CD14-positive monocyte (primary cell): ENCODE measurements at places on chromosomes 16 and 17.
A peak's percentile ranks its signal among the peaks of the same experiment; 100 is the strongest.

GRCh38 chr17:34313164-34313563 lies 6.1 kb upstream of the CCL8 start:
- DNase-seq: no peak

DNA sequence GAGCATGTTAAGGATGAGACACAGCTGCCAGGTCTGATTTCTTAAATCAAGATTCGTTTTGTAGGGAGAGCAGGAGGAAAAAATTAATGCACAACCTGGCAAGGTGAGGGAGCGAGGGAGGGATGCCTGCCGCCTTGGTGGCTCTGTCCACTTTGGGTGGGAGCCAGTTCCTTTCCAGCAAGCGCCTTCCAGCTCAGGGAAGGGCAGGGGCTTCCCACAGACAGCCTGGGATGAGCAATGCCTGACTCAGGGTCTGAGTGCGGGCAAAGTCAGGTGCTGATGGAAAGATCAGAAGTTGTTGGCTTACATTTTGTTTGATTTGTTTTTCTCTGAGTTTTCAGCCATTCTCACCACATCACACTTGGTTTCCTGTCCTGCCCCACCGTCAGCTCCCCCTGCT lies 220.7 kb downstream of the ENGASE start:
- DNase-seq: no peak

DNA sequence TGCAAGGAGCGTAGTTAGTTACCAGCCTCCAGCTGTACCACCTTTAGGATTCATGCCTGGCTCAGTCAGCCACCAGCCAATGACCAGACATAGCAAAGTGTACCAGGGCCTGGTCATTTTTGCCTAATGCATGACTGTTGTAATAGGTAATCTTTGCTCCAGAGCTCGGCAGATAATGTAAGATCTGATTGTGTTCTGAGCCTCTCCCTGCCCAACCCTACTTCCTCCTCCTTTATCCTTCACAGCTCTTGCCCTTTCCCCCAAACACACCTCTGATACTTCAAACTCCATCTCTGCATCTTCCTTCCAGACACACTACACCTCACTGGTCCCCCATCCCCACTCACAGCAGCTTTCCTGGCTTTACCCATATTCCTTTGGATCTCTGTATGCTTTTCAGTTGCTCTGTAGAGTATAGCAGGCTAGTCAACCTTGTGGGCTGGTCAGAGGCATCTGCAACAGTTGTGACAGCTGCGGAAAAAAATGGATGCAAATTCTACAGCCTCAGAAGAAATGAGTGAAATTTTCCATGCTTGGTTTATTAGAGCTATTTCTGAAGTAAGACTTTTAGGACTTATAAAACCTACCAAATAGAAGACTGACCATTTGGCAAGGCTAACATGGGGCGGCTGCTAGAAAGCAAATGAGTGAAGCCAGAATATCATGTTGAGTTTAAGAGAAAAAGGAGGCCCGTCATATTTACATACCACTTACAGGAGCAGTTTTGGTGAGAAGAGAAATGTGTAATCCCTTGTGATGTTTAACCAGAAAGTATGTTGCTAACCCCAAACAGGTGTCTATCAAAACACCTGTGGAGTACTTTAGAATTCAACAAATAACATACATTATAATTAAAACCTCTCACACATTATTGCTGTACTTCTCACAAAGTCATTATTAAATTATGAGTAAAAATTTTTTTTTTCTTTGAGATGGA lies 19.9 kb upstream of the C16orf87 start:
- DNase-seq: no peak

DNA sequence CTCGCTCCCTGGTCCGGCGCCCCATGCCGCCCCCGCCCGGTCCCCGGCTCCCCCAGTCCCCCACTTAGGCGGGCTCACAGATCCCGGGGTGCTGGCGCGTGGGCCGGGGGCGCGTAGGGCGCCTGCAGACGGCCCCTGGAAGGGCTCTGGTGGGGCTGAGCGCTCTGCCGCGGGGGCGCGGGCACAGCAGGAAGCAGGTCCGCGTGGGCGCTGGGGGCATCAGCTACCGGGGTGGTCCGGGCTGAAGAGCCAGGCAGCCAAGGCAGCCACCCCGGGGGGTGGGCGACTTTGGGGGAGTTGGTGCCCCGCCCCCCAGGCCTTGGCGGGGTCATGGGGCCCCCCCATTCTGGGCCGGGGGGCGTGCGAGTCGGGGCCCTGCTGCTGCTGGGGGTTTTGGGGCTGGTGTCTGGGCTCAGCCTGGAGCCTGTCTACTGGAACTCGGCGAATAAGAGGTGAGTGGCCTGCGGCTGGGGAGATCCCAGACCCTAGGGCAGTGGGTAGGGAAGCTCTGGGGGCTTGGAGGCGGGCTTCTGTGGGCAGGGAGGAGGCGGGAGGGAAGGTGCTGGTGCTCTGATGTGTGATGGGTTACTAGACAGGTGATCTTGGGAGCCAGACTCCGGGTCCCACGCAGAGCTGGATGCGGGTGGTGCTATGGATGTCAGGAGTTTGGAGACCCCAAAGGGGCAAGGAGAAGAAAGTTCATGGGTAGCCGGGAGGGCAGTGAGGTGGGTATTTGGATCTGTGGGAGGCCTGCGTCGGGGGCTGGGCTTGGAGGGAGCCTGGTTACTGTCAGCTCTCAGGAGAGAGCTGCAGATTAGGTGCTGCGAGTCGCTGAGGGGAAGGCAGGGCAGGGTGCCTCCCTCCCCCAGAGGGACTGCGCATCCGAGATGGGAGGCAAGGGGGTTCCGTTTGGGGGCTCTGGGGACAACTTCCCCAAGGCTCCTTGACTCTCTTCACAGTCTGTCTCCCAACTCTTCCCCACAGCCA lies 560 bp downstream of the EFNB3 start:
- DNase-seq: peak; percentile 5

DNA sequence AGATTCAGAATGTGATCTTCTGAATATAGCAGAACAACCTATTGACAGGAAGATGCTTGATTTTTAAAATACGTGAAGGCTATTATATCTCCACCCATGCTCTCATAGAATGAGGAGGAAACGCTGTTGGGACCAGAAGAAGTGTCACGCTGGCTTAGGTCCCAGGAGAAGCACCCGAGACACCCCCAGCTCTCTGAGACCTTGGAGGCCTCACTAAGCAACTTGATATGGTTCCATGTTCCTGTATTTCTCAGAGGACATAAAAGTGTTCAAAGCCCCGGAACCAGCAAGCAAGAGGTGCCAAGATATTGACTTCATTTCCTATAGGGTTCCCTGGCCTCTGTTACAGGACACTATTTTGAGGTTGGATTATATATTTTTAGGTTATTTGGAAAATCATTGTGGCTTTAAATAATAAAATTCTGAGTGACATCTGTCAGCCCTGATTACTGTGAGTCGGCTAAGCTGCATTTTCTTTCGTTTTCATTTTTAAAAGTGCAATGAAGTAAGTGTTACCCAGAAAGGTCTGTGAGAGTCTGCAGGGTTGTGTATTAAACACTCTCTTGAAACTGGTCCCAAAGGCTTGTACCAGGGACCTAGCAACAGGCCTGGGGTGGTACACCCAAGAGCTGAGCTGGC lies 400.0 kb downstream of the SOX9 start:
- DNase-seq: no peak

- DNase-seq: no peak
Observed at GRCh38 chr17:50080827-50081226, 14.3 kb upstream of the PDK2 start.

GRCh38 chr17:57121308-57122042 lies 36.4 kb downstream of the AKAP1 start:
- DNase-seq: no peak

- DNase-seq: no peak
Observed at GRCh38 chr17:74801896-74802295, 25.8 kb upstream of the NAT9 start.

DNA sequence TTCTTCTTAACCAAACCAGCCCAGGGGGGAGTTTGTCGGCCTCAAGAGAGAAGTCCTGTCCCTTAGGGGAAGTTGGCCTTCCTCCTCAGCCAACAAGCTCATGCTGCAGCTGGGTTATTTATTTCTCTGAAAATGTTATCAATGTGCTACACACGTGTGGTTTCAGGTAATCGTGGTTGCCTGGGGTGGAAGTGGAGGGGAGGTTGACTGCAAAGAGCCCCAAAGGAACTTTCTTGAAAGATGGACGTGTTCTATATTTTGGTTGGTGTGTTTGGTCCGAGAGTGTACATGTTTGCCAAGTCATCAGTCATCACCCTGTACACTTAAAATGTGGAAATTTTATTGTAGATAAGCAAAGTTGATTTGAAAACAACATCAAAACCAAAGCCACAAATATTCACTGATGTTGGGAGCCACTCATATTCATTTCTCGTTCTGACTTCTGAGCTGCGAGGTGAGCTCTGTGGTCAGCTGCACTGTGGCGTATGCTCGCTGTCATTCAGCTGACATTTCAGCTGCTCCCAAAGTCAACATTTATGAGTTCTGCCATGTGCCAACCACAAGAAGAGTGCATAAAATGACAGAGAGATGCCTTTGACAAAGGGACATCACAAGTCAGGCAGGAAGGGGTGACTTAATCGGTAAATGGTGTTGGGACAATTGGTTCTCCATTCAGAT lies 26.5 kb upstream of the ADGRG1 start:
- no peak for DNase-seq

- peak; percentile 69 for DNase-seq
Observed at GRCh38 chr16:2969545-2970521, 685 bp downstream of the PAQR4 start.

DNA sequence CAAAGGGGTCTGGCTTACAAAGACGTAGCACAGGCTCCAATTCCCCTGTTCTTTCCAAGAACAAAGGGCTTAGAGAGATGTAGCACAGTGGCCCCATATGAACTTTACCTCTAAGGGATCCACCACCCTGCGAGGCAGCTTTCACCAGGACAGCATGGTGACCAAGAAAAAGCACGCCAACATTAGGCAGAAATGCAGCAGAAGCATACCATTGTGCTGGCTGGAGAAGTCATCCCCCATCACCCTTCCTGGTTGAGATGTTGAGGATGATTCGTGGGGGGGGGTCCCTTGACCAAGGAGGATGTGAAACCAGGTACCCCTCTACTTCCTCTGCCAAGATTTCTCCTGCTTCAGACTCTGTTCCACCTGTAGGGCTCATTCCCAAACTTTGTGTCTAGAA lies 48.4 kb downstream of the TMEM114 start:
- no peak for DNase-seq

GRCh38 chr17:42467889-42468288 lies 9.2 kb downstream of the ATP6V0A1 start:
- DNase-seq: no peak

GRCh38 chr16:56351481-56351880 lies 73.9 kb downstream of the AMFR start:
- no peak for DNase-seq

DNA sequence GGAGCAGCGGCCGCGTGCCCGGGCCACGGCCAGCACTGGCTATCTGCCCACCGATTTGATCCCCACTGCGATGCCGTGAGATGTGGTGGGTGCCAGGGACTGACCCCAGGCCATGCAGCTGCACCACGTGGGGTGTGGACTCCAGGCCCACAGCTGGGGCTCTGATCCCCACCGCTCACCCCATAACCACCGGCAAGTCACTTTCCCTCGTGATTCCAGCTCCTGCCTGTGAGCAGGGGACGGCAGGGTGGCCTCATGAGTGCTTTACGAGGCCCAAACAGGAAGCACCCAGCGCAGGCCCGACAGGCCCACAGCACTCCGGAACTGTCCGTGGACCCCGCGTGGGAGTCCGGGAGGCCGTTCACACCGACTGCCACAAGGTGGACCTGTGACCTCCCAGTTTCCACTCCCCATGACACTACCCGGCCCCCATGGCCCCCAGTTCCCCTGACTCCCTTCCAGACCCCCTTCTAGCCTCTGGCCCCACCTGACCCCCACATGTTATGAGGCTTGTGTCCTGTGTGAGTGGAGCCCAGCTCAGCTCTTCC lies 616 bp downstream of the PTX4 start:
- DNase-seq: no peak

- no peak for DNase-seq
Observed at GRCh38 chr17:13827118-13827517, 225.4 kb upstream of the HS3ST3A1 start.

GRCh38 chr16:914440-914839 lies 56.3 kb downstream of the LMF1 start:
- DNase-seq: peak; percentile 1

- no peak for DNase-seq
Observed at GRCh38 chr16:4700380-4700996, 7.1 kb downstream of the NUDT16L1 start.

- no peak for DNase-seq
Observed at GRCh38 chr16:12513076-12513790, 290.5 kb downstream of the CPPED1 start.

- no peak for DNase-seq
Observed at GRCh38 chr16:49712106-49712505, 143.8 kb downstream of the ZNF423 start.

GRCh38 chr16:8905168-8905762 lies 23.1 kb downstream of the LITAFD start:
- DNase-seq: no peak

- DNase-seq: no peak
Observed at GRCh38 chr17:69547947-69548346, 133.4 kb downstream of the MAP2K6 start.

- DNase-seq: no peak
Observed at GRCh38 chr16:20637247-20637646, 60.2 kb downstream of the ACSM1 start.

DNA sequence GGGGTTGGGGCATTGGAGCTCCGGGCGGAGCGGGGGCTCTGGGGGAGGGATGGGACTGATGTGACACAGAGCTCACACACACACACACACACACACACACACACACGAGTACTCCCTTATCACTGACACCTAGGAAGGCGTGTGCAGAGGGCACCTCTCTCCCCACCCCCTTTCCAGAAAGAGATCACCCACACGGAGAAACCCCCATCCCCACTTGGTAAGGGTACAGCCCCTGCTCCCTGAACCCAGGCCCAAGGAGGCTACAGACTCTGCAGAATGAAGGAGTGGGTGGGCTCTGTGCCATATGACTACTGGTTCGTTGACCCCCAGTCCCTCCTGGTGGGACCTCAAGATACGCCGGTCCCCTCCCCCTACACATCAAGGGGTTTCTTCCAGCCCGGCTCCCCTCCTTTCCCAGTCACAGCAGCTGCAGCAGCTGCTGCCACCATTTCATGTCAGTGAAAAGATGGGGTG lies 8.7 kb upstream of the ARHGAP23 start:
- no peak for DNase-seq

DNA sequence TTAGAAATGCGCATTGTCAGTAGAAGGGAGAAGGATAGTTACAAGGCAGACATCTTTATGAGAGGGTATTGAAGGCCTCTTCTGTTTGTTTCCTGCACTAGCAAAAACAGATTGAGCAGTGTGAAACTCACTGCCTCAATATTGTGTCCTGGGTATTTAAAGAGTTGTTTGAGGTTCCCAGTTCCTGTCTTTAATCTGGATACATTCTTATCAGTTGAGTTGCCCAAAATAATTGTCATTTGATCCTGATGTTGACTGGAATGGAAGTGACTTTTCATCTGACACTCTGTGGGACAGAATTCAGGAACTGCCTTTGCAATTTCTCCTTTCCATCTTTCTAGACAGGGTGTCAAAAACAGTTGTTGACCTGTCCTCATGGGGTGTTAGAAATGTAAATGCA lies 1.7 kb downstream of the ATP6V0A1 start:
- DNase-seq: no peak

DNA sequence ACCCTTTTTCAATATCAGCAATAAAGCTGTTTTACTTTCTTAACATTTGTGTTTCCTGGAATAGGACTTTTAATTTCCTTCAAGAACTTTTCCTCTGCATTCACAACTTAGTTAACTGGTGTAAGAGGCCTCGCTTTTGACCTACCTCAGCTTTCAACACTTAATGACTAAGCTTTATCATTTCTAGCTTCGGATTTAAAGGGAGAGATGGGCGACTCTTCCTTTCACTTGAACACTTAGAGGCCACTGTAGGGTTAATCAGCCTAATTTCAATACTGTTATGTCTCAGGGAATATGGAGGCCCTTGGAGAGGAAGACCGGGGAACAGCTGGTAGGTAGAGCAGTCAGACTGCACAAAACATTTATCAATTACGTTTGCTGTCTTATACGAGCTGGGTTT lies 4.7 kb downstream of the SYNRG start:
- no peak for DNase-seq
